ENCODE measurements at places on chromosomes 16 and 17. TPM values are rescaled to one million over a fixed set of nuclear protein-coding genes. Genes with fewer than 3 reads are reported as not detected.

The DYNLL2 gene
- total RNA-seq: 17.4 TPM

DNA sequence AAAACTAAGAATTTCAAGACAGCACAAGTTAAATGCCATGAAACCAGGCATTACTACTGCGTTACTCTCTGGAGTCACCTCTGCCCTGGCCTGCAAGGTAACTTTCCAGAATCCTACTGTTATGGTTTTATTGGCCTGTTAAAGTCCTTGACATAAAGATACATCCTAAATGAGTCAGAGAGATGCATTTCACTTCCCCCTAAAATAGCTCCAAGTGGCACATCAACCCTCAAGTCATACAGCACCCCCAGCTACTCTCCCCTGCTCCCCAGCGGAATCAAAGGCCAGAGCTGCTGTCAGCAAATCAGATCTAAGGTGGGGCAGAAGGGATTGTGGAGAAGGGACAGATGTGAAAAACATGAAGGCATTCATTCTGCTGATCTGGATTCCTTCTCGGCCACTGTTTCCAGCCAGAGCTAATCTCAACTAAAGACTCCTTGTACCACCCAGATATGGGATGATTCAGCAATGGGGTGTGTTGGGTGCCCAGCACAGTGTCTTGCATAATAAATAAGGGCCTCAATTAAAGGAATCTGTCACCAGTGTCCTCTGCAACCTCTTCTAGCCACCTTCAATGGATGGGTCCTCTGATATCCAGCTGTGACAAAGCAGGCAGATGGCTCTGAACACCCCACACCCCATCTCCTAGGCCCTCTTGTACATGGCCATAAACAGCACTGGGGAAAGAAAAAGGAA lies 8.5 kb upstream of the CCL1 start:
- no peak for DNase-seq

- DNase-seq: peak; percentile 84
Observed at GRCh38 chr17:82876602-82877379, 37.0 kb upstream of the ZNF750 start.

DNA sequence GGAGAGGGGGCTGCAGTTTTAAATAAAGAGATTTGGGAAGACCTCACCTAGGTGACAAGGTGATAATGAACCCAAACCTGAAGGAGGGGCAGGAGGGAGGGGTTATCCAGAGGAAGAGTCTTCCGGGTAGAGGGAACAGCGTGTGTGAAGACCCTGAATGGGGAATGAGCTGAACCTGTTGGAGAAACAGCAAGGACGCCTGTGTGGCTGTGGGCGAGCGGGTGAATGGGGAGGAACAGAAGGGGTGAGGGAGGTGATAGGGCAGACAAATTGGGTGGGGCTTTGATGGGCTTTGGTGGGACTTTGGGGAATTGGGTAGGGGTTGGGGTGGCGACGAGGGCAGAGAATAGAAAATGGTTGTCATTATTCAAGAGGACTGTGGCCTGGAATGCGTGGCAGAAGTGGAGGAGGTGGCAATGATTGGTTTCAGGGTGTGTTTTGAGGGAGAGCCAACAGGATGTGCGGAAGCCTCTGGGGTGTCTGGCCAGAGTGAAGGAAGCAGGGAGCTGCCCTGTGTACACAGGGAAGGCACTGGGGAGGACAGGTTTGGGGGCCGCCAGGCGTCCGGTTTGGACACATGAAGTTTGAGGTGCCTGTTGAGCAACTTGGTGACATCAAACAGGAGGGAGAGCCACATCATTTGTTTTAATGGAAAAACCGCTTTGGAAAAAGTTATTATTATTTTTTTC lies 48.7 kb downstream of the NKD1 start:
- no peak for DNase-seq

- DNase-seq: no peak
Observed at GRCh38 chr16:81734632-81735434, 44.3 kb upstream of the PLCG2 start.

GRCh38 chr16:68548947-68549346 lies 9.9 kb downstream of the ZFP90 start:
- DNase-seq: no peak

GRCh38 chr16:84013787-84014569 lies 28.6 kb downstream of the SLC38A8 start:
- DNase-seq: no peak

The NT5M gene
- total RNA-seq: not detected

- peak; percentile 57 for DNase-seq
Observed at GRCh38 chr17:42413464-42414040, 9.5 kb downstream of the CAVIN1 start.

DNA sequence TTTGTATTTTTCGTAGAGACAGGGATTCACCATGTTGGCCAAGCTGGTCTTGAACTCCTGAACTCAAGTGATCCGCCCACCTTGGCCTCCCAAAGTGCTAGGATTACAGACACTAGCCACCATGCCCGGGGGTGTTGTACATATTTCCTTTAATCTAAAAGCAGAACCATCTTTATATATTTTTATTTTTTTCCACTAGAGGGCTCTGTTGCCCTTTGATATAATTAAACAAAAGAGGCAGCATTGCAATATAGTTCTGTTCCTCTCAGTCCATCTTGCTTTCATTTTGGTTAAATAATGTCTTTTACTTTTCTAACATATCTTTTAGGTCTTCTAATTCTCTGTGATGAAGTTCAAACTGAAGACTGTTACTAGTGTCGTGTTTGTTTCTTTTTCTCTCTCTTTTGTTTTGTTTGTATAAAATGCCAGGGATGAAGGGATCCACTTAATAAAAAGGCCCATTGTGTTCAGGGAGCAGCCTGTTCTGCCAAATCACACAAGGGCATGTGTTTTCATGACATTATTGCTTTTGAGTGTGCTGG lies 23.4 kb downstream of the WWOX start:
- peak; percentile 75 for DNase-seq

DNA sequence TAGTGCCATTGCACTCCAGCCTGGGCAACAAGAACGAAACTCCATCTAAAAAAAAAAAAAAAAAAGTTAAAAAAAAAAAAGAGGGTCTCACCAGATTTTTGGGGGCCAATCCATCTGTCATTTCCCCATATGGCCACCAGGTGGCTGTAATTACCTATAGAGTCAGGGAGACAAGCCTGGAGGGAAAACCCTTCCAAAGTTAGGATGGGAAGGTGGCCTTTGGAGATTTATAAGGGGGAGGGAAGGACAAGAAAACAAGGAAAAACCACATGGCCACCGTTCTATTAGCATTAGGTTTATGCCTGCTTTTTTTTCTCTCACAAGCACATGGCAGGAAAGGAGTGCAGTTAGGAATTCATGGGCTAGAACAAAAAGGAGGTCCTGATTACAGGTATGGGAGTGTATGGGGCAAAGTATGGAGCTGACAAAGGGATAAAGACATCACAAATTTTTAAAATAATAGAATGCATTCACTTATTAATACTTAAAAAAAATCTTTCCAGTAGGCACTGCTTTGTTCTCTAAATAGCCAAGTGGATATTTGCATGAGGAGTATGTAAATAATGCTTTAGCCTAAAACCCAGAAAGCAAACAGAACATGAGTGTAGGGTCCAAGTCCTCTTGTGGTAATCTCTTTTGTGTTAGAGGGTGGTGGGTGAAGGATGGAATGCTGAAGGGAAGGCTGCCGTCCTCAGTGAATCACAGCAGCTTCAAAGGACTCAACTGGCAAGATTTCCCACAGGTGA lies 5.1 kb downstream of the CYB5D1 start:
- DNase-seq: peak; percentile 71

- DNase-seq: no peak
Observed at GRCh38 chr16:8716592-8716991, 42.2 kb downstream of the ABAT start.

The GPR139 gene
- total RNA-seq: not detected

GRCh38 chr16:22330326-22330725 lies 33.1 kb downstream of the POLR3E start:
- no peak for DNase-seq

The NTN1 gene
- total RNA-seq: 0.81 TPM

The UMOD gene
- not detected for total RNA-seq

The EME2 gene
- total RNA-seq: 8.4 TPM

GRCh38 chr17:63694950-63695773 lies 4.8 kb downstream of the LIMD2 start:
- no peak for DNase-seq

DNA sequence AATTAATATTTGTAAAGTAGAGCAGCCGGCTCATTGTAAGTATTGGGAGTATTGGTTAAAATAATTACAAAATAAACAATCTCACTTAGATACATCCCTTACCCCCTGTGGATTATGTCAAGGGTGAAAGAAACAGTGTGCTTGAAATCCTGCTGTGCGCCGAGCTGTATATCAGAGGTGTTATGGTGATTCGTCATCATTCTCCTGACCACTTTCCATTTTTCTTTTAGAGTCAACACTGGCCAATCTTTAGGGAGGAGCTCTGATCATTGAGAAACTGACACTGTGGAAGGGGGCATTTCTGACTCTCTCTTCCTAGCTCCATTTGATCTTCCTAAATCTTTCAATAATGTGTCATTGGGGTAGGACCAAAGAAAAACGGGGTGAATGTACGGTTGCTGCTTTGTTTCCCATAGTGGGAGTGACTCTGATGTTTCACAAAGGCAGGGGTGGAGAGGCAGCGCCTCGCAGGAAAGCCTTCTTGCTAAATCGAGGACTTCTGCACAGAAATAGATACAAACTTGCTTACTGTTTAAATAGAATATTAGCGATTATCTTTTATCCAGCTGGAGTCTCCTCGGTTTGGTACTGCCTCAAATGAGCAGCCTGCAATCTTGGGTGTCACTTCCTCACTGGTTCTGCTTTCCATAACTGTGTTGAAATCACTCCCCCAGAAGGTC lies 123.4 kb downstream of the PRKCB start:
- DNase-seq: no peak

The SLC16A13 gene
- 3.1 TPM for total RNA-seq

- peak; percentile 14 for DNase-seq
Observed at GRCh38 chr16:49527611-49528010, 154.0 kb downstream of the C16orf78 start.

DNA sequence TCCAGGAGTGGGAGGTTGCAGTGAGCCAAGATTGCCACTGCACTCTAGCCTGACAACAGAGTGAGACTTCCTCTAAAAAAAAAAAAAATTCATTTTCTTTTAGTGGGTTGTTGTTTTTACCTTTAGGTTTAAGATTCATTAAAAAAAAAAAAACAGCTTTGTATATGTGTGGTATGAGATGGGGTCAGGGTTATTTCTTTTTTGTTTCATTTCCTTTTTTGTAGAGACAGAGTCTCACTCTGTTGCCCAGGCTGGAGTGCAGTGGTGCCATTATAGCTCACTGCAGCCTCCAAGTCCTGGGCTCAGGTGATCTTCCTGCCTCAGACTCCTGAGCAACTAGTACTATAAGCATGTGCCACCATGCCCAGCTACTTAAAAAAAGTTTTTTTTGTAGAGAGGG lies 47.0 kb downstream of the BCAS3 start:
- no peak for DNase-seq

DNA sequence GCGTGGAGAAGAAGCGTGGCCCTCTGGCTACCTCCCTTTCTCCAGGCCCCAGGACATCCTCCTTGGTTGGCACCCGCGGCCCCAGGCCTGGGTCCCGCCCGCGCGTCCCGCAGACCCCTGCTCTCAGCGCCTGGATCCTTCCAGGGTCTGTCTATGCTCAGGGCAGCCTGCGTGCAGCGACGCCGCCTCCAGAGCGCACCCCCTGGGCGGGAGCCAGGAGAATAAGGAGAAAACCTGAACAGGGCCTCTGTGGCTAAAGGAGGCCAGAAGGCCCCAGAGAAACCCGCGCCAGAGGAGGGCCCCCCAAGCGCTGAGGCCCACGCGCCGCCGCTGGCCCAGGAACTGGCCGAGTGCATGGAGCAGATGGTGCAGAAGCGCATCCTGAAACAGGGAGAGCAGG lies 40.4 kb upstream of the DNAJA2 start:
- DNase-seq: no peak

GRCh38 chr17:61065263-61065773 lies 334.3 kb upstream of the TBX2 start:
- peak; percentile 63 for DNase-seq

The UNC13D gene
- total RNA-seq: 0.54 TPM

The NOS2 gene
- 0.16 TPM for total RNA-seq

DNA sequence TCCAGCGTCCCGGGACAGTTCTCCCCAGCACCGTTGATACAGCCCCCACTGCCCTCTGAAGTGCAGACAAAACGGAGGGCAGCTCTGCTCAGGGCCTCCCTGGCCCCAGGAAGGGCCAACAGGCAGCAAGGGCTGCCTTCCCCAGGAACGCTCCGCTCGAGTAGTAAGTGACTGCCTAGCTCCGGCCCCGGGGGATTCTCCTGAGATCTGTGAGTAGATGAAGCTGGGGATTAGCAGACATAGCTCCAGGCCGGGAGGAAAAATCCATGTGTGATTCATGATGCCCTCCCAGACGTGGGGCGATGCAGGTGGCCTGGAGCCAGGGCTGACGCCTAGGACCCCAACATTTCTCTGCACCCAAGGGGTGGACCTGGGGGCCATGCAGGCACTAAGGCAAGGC lies 85.3 kb downstream of the ENGASE start:
- DNase-seq: no peak

The KRTAP2-3 gene
- total RNA-seq: not detected

- no peak for DNase-seq
Observed at GRCh38 chr17:64497565-64498035, 746 bp upstream of the POLG2 start.

GRCh38 chr16:87323727-87324410 lies 6.7 kb upstream of the C16orf95 start:
- no peak for DNase-seq

GRCh38 chr16:79298894-79299799 lies 301.4 kb downstream of the MAF start:
- no peak for DNase-seq

DNA sequence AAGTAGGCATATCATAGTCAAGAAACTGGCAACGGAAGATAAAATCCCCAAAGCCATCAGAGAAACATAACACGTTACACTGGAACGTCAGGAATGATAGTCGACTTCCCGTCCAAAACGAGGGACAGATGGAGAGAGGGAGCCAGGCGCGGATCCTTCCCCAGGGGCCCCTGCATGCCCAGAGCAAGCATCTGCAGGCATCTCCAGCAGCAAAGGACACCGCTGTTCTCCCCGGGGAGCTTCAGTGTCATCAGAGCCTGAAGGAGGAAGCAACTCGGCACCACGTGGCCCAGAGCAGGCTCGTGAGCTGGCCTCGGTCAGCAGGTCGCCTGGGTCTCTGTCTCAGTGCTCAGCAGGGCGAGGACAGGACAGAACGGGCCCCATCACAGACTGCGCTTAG lies 50.1 kb downstream of the LMF1 start:
- no peak for DNase-seq

The CCL13 gene
- not detected for total RNA-seq

GRCh38 chr16:51464996-51465395 lies 313.9 kb upstream of the SALL1 start:
- DNase-seq: peak; percentile 7
